Spleen (tissue), 13 donors: ENCODE measurements at places on chromosomes 6 and 20. TPM values are rescaled to one million over a fixed set of nuclear protein-coding genes. Genes with fewer than 3 reads are reported as not detected.

GRCh38 chr6:35218021-35218420 is 4.3 kb downstream of the SCUBE3 start:
- no peak for DNase-seq
- peaks cover 23% of the 10 kb centered on the region for H3K27me3 ChIP-seq
- no peak overlapping the region for H3K27ac ChIP-seq
- no peak overlapping the region for H3K4me3 ChIP-seq
- H3K4me1 ChIP-seq, result peaks cover 18% of the 10 kb centered on the region
- H3K36me3 ChIP-seq, result no peaks in the 10 kb centered on the region

DNA sequence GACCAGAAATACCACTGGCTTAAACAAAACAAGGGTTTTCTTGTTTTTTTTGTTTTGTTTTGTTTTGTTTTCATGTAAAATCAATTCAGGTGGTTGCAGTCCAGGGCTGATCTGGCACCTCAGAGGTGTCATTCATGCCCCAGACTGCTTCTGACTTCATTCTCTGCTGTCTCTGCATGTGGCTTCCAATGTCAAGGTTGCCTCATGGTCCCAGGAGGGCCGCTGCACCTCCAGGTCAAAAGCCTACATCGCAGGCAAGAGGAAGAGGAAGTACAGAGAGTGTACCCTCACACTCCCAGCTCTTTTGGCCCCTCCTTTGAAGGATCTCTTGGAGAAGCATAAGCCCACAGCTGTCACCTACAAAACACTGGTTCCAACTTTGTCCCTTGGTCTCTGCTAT is 1.4 kb upstream of the BTN3A1 start:
- H3K27me3 ChIP-seq, result no peaks in the 10 kb centered on the region
- H3K4me3 ChIP-seq, result no peak overlapping the region
- peak overlapping the region; percentile 96 for H3K27ac ChIP-seq
- peaks cover 50% of the 10 kb centered on the region for H3K4me1 ChIP-seq
- H3K36me3 ChIP-seq, result no peaks in the 10 kb centered on the region
- DNase-seq, result no peak

- peaks cover 3% of the 10 kb centered on the region for H3K4me1 ChIP-seq
- H3K36me3 ChIP-seq, result no peaks in the 10 kb centered on the region
- peak overlapping the region; percentile 36 for H3K27ac ChIP-seq
- H3K27me3 ChIP-seq, result no peaks in the 10 kb centered on the region
- no peak for DNase-seq
Measured at GRCh38 chr20:12575352-12576095, 433.2 kb upstream of the SPTLC3 start.

- DNase-seq, result no peak
- H3K36me3 ChIP-seq, result no peaks in the 10 kb centered on the region
- no peak overlapping the region for H3K27ac ChIP-seq
- H3K4me1 ChIP-seq, result peaks cover 10% of the 10 kb centered on the region
Measured at GRCh38 chr20:957544-957943, 41.4 kb upstream of the ANGPT4 start.

- no peak overlapping the region for H3K27ac ChIP-seq
- H3K36me3 ChIP-seq, result no peaks in the 10 kb centered on the region
- no peaks in the 10 kb centered on the region for H3K27me3 ChIP-seq
- H3K4me3 ChIP-seq, result no peak overlapping the region
Measured at GRCh38 chr6:14966906-14967711, 278.8 kb upstream of the JARID2 start.

GRCh38 chr6:125834348-125834747 is 43.6 kb downstream of the NCOA7 start:
- H3K4me3 ChIP-seq, result no peak overlapping the region
- no peaks in the 10 kb centered on the region for H3K36me3 ChIP-seq
- H3K4me1 ChIP-seq, result peaks cover 83% of the 10 kb centered on the region

- H3K4me3 ChIP-seq, result no peak overlapping the region
- no peaks in the 10 kb centered on the region for H3K27me3 ChIP-seq
- H3K36me3 ChIP-seq, result no peaks in the 10 kb centered on the region
- H3K27ac ChIP-seq, result peak overlapping the region; percentile 47
- peak; percentile 94 for DNase-seq
Measured at GRCh38 chr6:89371849-89372505, 19.5 kb upstream of the UBE2J1 start.

- H3K27ac ChIP-seq, result peak overlapping the region; percentile 79
- no peaks in the 10 kb centered on the region for H3K27me3 ChIP-seq
- DNase-seq, result peak; percentile 81
- peak overlapping the region; percentile 54 for H3K4me3 ChIP-seq
Measured at GRCh38 chr6:168035098-168035660, 37.7 kb downstream of the KIF25 start.

Gene E2F1
- 3.4 TPM for polyA plus RNA-seq

Gene LZTS3
- 0.64 TPM for polyA plus RNA-seq

Gene TTK
- 1.2 TPM for polyA plus RNA-seq

Gene WFDC5
- polyA plus RNA-seq, result not detected

Gene C20orf144
- polyA plus RNA-seq, result not detected

Gene CALHM5
- polyA plus RNA-seq, result 0.35 TPM

Gene RIN2
- 6.2 TPM for polyA plus RNA-seq
